Activated CD8-positive, alpha-beta memory T cell treated with anti-CD3 and anti-CD28 coated beads, Interleukin-2, amount 50 U/mL, for 48 hours (primary cell): ENCODE measurements at places on chromosomes 6 and 20.

DNA sequence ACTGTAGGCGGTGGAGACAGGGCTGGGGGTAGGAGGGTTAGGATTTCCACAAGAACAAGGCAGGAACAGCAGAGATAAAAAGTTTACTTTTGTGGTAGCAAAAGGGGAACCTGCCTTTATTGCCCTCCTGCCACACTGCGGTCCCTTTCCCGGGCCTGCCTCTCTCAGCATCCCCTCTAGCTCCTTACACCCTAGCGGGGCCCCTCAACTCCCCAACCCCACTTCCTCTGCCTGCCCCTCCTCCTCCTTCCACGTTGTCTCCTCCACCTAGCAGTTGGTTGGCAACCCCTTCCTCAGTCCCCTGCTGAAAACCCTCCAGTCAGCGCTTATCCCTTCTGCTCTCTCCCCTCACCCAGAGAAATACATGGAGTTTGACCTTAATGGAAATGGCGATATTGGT lies 714 bp downstream of the AIF1 start:
- DNase-seq, result peak; percentile 75

DNA sequence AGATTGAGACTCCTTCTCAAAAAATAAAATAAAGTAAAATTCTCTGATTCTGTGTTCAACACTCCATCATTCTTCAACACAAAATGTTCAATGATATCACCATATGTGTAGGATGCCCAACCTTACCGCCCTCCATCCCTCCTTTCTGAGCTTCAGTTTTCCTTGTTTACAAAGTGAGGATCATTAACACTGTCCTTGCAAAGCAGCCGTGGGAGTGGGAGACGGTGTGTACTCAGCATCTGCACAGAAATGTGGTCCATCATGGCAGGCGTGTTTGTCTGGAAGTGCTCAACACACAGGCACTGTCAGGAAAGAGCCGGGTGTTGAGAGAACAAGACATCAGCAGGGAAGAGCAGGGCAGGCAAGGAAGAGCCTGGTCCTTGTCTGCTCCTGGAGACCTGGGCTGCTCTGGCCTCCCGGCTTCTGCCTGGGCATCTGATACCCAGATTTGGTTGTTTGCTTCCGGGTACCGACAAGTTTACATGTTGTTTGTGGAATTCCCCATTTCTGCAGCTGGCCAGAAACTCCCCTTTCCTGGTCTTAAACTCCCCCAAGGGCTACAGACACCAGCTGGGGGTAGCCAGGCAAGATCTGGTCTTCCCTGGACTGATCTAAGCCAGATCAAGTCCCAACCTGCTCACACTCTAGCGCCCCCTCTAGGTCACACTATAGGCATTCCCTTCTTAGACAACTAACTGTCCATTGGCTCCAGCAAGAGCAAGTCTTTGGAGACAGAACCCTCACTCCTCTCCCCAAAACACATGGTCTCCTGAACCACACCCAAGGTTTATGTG lies 26.7 kb upstream of the TTPAL start:
- no peak for DNase-seq

DNA sequence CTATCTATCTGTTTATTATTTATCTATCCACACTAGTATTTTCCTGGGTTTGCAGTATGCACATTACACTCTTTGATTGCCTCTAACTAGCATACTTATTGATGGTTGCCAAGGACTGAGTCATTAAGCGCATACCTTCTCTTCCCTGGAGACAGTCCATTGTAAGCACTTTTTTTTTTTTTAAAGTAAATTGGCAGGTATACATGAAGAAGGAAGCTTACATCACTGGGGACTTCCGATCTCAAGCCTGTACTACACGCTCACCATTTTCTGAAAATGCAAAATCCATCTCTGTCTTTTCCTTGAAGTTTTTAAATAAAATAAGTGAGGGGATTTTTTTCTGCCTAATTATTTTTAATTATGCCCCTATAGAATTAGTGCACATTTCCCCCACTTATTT lies 63.5 kb downstream of the HMGN3 start:
- no peak for DNase-seq

GRCh38 chr6:44030812-44031454 lies 96.3 kb downstream of the MRPL14 start:
- DNase-seq, result no peak

DNA sequence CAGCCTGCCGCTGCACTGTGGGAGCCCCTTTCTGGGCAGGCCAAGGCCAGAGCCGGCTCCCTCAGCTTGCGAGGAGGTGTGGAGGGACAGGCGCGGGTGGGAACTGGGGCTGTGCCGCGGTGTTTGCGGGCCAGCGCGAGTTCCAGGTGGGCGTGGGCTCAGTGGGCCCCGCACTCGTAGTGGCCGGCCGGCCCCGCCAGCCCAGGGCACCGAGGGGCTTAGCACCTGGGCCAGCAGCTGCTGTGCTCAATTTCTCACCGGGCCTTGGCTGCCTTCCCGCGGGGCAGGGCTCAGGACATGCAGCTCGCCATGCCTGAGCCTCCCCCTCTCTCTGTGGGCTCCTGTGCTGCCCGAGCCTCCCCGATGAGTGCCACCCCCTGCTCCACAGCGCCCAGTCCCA lies 388.1 kb downstream of the PHF3 start:
- DNase-seq, result no peak

- no peak for DNase-seq
These were observed 521.6 kb downstream of the CD83 start for GRCh38 chr6:14638906-14639761.

- DNase-seq, result no peak
These were observed 56.4 kb upstream of the NKX2-4 start for GRCh38 chr20:21453690-21454089.

DNA sequence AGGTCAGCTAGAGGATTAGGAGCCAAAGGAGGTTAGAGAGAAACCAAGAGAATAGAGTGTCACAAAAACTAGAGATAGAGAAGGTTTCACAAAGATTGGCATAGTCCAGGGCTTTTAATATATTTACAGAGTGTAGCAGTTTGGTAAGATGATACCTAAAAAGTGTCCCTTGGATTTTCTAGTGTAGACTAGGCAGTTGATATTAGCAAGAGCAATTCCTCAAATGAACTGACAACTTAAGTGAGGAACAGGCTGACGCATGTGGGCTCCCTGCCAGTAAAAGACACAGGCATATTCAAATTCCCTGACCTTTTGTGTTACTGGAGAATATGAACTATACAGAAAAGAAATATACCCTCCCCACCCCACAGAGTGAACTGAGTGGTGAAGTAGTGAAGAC lies 40.1 kb downstream of the VTA1 start:
- no peak for DNase-seq

DNA sequence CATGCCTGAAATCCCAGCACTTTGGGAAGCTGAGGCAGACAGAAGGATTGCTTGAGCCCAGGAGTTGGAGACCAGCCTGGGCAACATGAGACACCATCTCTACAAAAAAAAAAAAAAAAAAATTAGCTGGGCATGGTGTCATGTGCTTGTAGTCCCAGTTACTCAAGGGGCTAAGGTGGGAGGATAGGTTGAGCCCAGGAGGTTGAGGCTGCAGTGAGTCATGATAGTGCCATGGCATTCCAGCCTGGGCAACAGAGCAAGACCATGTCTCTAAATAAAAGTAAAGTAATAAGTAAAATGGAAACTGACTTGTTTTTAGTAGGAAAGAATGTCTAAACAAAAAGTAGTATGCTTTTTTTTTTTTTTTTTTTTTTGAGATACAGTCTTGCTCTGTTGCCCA lies 240.7 kb downstream of the ARID1B start:
- DNase-seq, result no peak

DNA sequence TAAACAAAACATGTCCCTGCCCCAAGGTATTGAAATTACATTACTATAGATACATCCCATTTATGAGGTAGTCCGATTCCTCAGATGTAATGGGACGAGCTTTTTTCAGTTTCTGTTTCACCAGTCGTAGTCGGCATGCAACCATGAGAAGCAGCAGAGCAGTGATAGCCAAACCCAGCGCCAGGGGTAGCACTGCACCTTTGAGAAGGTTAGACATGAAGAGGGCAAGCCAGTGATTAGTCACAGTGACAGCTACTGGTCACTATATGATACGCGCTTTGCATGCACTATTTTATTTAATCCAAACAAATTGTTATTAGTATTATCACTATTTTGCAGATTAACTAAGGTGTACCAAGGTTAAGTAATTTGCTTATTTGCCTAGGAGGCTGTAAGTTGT lies 43.7 kb downstream of the LRP11 start:
- DNase-seq, result no peak
